ENCODE measurements at places on chromosomes 3 and 15.

- no peak for DNase-seq
These were observed 210.4 kb downstream of the LRTM1 start for GRCh38 chr3:54717506-54717905.

GRCh38 chr3:192373032-192373431, 354.3 kb downstream of the FGF12 start:
- no peak for DNase-seq

GRCh38 chr3:87702600-87702999, 356.2 kb downstream of the CGGBP1 start:
- no peak for DNase-seq

GRCh38 chr3:41307065-41307464, 107.8 kb downstream of the CTNNB1 start:
- DNase-seq = no peak

- no peak for DNase-seq
These were observed 42.4 kb downstream of the GABPB1 start for GRCh38 chr15:50312636-50313035.
